ENCODE measurements at places on chromosomes 4 and X.

- DNase-seq: no peak
Measured at GRCh38 chr4:159725571-159725970, 622.7 kb downstream of the RAPGEF2 start.

GRCh38 chr4:17807446-17807845 lies 3.1 kb downstream of the DCAF16 start:
- no peak for DNase-seq

DNA sequence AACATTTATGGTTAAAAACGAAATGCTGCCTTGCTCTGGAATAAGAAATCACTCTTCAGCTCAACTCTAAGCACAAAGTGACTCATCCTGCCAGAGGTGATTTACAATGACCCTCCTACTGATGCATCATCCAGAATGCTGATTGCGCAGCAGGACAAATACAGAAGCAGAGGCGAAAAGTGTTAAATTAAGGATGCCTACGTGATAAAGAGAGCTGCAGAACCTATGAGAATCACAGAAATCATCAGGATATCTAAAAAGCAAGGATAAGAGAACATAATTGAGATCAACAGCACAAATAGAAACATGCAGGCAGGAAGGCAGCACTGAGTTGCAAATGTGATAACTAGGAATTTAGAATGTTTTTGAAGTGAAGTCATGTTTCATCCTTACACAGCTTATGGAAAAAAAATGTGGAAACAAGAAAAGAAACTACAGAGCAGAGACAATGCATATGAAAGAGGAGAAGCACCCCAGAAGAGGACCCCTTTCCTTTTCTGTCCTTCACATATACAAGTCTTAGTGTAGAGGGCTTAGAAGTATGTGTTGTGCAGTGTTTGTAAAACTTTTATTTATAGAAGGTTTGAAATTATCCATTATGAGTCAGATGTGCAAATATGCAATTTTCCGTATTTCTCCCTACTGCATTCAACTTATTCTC lies 188.4 kb downstream of the SLC7A11 start:
- no peak for DNase-seq

DNA sequence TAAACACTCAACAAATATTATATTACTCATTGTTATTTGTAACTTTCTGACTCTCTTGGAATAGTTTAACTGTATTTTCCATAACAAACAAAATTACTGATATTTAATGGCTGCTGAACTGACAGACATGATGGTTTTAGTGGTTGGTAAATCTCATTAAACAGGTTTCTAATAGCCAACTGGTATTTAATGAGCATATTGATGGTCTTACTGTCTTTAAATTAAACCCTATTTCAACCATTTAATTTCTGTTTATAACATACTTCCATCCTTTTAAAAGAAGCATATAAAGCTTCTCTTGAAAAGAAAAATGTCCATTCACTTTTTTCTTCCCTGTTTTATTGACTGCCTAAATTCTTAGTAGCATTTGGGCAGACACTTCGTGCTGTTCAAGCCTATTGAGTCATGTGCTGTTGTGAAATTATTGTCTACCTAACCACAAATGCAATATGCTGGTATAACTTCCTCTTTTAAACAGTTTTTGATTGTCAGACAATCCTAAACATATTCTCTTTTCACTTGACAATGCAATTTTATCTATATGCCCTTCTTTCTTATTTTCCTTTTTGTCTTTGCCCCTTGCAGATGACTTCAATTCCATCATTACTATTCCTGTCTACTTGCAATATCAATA lies 163.9 kb upstream of the SLC7A11 start:
- no peak for DNase-seq

DNA sequence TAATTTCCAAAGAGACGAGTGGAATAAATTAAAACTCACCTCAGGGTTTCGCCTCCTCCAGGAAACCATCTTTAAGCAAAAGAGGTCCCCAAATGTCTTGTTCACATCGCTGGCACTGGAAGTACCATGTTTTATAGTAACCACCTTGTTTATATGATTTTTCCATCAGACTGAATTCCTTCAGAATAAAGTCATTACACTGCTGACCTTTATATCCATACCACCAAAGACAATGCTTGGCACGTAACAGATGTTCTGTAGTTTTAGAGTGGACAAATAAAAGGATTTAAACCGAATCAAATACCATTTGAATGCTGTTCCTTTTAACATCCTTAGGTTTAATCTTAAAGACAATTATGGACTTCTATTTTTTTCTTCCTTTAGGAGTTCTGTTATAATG lies 4.7 kb downstream of the NUDT6 start:
- no peak for DNase-seq

- peak; percentile 68 for DNase-seq
Measured at GRCh38 chr4:41339812-41340809, 83.4 kb downstream of the UCHL1 start.

DNA sequence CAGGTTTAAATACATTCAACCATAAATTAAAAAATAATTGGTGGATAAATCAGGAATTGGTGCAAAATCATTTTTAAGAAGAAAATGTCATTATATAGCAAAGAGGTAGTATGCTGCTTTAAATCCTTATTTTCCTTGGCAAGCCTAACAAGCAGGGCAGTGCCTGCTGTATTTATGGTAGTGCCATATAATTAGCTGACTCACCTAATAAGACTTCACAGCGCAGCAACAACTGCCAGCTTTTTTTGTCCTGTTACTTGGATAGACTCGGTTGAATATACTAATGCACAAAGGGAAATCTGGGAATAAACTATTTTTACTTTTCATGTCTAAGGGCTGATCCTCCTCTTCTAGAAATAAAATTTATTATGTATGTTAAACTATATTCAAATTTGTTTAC lies 99.1 kb downstream of the SNCA start:
- DNase-seq: peak; percentile 75

DNA sequence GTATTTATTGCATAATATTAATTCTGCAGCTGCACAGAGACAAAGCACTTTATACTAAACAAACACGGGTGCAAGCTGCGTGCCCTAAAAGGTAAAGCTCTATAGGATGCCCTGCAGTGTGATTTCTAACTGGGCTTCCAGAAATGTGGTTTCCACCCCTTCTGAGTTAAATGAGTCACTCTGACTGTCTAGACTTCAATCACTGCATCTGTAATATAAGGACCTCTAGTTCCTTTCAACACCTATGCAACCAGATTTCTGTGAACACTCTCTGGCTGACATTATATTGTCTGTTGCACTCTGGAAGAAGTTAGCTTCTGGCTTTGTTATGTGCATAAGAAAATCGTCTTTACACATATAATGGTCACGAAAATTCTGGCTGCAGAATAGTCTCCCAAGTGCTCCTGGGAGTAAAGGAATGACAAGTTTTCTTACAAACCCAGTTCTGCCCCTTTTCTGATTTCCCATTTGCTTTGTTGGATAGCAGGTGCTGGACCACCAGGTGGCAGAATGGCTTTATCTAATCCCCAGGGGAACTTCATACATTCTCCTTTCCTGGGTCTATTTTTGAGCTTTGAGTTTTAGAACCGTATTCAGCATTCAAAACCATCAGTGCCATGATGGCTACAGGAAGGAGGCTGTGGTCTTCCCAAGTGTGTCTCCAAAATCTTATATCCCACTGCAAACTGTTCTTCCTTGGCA lies 842.2 kb downstream of the STIM2 start:
- peak; percentile 28 for DNase-seq

DNA sequence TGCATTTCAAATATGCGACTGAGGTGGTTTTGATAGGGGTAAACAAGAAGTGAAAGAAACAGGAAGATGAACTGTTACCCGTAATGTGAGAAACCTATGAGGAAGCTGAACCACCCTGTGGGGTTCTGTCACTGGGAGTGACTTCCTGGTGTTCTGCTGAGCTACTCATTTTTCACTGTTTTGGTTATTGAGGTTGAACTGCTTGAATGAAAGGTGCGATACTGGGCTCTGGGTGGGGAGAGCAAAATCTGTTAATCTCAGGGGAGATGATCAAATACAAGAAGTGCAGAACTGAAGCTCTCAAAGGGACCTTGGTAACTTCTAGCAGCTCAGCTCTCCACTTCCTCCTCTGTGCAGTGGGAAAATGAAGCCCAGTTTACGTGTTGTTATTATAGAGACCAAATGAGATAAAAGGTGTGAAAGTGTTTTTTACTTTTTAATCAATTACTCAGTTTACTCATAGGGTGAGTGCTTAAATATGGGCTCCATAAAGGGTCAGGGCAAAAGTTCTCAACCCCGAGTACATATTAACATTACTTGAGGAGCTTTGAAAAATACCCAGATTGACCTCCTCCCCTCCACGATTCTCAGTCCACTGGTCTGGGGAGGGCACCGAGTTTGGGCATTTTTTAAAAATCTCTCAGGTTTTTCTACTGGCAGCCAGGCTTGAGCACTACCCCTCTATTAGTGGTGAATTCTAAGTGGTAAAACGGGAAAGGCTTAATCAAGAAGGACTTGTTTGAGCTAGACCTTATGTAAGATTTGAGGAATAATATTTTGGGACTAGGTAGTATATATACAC lies 66.7 kb downstream of the COQ2 start:
- DNase-seq: no peak
